ENCODE measurements at places on chromosomes 5 and 9.

- DNase-seq: no peak
Observed at GRCh38 chr5:132476876-132477781, 13.4 kb downstream of the IRF1 start.

DNA sequence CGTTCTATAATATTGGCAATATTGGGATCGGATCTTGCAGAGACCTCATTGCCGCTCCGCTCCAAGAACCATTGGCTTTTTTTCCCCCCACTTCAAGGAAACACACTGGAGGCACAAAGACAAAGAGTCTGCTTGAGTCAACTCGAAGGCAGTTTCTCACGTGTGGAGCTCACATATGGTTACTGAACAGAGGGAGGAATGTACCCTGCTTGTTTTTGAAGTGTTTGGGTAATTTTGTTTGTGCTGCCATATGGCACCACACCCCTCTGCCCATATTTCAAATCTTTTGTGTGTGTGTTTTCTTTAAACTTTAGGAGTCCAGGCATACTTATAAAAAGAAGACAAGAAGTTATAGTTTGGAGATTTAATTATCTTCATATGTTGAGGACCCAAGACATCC, 595.9 kb downstream of the DTWD2 start:
- DNase-seq: no peak

DNA sequence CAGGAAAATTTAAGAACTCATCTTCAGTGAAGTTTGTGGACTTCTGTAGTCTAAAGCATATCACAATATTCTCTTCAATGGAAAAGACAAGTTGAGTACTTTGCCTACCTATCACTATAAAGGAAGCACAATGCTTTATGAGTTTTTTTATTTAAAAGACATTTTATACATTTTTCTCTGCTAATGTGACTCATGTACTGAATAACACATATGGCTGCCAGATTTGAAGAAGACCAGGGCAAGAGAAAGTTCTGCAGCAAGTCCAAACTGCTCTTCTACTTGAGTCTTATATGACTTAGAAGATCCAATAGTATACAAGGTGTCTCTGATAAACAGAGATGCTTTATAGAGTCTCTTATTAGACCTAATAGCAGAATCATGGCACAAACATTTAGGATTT, 978.4 kb downstream of the TLE4 start:
- DNase-seq: no peak

DNA sequence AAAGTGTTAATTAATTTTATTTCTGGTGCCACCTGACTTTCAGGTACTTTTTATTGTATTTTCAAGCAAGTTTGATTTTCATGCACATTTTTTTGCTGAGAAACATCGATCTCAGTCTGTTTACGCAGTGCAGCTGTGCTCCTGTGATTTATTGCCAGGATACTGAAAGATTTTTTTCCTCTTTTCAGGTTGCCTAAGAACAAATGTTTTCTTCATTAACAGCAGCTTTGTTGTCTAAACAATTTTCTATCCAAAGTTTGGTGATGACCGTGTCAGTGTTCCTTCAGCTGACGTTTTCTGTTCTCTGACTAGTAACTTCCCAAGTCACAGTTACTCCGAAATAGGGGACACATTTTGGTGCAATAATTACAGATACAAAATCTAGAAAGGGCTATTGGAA, 78.1 kb downstream of the VCAN start:
- no peak for DNase-seq

- DNase-seq: no peak
Observed at GRCh38 chr5:99070822-99071221, 142.0 kb upstream of the CHD1 start.

DNA sequence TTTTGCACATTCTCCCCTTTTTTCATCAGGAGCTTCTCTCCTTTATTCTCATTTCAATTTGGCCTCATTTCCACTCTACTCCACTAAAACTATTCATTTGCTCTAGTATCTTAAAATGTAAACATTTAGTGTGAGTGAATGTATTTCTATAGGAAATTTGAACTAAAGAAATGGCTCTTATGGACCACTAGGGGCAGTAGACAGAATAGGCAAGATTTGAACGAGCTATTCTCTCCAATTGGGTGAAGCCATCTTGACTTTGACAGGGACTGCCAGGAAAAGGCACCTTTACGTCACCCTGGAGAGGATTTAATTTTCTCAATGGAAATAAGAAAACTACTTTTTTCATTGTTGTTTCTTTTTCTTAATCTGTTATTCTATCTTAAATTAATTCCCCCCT, 666.3 kb downstream of the DNAH5 start:
- DNase-seq: no peak

DNA sequence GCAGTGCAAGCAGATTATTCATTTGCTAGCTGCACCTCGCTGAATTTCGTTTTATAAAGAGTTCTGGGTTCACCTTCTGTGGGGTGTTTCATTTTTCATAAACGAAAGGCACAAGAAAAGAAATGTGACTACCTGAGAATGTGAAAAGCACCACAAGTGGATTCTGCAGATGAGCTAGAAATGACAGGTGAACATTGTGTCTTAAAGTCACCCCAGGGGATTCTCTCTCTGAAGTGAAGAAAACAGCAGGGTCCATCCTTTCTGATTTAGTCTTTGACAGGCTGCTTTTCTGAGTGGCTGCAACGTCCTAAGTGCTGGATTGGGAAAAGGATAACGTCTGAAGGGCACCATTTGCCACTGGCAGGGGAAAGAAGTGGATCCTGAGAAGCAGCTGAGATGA, 469.3 kb downstream of the SPATA31D1 start:
- DNase-seq: no peak

DNA sequence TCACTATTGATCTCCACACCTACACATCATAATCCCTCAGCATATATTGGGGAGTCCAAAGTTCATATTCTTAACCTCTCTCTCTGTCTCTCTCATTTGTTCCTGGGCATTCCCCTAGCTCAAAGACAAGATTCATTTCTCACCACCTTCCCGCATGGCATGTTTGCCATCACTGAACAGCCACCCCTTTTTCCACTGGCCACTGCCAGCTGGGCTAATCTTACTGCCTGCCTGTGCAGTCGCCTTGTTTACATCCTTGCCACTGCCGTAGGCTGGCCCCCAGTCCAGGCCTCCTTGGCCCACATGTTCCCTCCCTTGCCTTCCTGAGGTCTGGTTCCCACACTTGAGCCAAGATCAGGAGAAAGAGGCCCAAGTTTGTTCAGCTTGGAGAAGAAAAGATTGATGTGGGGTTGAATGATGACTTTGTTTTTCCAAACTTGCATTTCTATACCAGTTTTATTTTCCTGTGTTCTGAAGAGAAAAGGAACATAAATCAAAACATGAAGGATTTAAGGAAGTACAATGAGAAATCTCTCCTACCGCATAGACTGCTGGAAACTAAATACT, 80.2 kb downstream of the PLAC8L1 start:
- no peak for DNase-seq

DNA sequence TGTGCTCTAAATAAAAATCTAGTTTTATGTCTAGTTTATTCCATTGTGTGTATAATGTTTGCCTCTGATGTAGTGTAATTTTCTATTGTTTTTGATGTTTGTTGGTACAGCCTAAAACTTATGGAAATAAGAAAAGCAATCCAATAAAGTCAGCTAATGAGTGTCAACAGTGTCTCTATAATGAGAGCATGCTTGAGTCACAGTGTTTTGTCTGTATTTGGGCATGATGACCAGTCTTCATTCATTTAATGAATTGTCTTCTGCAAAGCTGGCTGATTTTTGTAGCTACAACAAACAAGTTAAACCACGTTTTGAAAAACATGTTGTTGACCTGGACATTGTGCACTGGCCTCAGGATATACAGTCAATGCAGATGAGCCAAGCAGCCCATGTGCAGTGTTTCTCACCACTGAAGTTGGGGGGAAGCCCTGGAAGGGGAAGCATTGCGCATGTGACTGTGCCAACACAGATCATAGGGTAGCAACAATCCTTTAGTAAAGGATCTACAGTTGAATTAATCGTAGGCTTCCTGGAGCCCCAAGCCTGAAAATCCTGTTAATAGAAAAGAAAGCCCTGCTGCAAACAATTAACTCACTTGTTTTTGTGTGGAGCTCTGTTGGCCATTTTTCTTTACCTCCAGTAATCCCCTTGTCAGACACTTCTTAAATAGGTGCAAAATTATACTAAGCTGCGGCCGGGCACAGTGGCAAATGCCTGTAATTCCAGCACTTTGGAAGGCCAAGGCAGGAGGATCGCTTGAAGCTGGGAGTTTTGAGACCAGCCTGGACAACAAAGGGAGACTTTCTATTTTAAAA, 88.0 kb downstream of the INIP start:
- no peak for DNase-seq

DNA sequence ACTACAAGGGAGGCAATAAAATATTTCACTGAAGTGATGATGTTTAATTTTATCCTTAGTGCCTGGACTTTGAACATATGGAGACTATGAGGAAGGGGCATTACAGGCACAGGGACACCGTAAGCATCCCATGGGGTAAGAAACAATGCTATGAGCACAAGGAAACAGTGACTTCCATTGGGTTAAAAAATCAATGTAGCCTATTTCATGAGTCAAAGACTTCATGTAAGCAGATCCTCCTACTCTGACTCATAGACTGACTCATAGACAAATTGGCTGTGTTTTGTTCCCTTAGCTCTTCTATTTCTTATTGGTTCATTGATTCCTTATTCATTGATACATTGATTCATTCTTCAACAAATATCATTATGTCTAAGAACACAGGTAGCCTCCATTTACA, 351.0 kb downstream of the PRELID2 start:
- peak; percentile 71 for DNase-seq

- DNase-seq: peak; percentile 39
Observed at GRCh38 chr5:61020415-61020814, 75.4 kb downstream of the NDUFAF2 start.

DNA sequence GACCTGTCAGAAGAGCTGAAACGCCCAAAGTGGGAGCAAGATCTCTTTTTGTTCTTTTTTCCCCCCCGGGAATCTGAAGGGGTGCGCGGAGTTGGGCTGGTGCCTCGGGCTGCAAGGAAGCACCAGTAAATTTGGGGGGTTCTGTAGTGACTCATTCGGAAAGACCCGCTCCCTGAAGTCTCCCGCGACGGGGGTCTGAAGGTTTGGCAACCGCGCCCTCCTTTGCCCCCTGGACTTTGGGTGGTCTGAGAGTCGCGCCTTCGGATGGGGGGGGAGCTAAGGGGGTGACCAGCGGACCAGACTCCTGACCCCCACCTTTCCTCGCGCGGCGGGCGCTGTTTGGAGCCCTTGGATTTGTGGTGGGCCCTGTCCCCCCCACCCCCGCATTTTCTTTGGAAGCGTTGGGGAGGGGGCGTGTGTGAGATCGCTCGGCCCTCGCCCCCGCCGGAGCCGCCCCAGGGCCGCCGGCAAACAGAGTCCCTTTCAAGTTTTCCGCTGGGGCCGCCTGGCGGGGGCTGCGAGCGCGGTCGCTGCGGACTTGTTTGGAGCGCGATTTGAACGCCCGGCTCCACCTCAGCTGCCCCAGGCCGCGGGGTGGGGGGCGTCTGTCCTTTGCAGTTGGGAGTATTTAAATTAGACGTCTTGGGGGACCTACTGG, 2.0 kb downstream of the CXXC5 start:
- DNase-seq: no peak

GRCh38 chr5:172714491-172715420, 56.2 kb downstream of the DUSP1 start:
- DNase-seq: peak; percentile 60

GRCh38 chr5:93899026-93899600, 157.7 kb upstream of the POU5F2 start:
- DNase-seq: peak; percentile 3

DNA sequence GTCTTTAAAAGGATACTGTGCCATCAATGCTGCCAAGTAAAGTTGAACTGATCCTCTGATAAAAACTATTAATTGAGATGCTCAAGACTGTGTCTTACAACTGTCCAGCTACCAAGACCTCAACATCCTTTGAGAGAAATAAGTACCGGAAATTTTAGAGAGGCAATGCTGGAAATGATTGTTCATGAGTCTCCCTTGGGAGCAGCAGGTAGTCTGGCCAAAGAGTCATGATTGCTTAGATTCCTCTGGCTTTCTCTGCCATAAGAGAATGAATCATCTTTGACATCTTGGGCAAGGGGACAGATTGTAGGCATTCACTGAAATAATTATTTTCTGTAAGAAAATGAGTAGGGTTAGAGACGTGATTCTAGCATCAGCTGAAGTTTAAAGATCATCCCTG, 466.6 kb upstream of the DAB2 start:
- DNase-seq: peak; percentile 48

DNA sequence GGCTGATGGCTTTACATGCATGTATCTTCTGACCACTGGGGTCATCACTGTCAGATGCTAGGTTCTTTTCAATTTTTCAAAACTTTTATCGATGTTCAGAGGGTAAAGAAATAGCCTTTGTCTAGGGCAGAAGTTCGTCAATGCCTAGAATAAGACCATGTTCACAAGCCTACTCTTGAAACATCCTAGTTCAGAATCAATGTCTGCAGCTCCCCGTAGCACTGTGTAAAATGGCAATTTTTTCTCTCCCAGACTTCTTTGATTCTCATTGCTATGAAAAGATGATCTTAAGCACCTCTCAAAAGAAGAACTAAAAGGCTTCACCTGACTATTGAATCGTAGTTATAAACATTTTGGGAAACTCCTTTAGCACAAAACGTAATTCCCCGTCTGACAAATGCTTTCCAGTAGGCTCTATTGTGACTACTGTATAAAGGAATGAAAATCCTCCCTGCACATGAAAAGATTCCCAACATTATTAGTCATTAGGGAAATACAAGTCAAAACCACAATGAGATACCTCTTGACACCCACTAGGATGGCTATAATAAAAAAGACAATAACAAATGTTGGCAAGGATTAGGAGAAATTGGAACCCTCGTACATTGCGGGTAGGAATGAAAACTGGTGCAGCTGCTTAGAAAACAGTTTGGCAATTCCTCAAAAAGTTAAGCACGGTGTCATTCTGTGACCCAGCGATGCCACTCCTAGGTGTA, 263.5 kb downstream of the ARHGAP26 start:
- DNase-seq: peak; percentile 94

GRCh38 chr9:115596746-115597080, 478.8 kb upstream of the TNC start:
- no peak for DNase-seq

DNA sequence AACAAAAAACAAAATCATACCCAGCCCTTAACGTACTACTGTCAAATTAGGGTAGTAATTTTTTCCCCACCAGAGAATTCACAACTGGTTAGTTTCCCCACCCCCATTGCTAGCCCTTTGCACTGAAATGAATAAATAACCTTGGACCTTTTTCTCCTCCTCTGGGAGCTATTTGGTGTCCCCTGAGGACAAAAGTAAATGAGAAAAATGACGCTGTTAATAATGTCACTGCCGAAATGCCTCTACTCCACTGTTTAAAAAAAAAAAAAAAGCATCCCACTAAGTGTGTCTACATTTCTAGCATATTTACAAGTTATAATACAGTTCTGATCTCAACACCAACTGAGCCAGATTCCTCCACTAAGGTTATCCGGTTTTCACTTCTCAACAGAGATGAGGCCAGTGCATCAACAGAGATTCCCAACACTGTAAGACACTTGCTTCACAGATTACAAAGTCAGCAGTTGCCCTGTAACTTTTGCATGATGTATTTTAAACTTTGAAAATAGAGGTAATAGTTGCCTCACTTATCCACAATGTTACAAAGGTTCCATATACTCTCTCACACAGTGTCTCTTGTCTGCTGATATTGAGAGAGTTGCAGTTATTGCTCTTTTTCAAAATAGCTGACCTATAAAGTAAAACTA, 5.1 kb upstream of the NFIB start:
- no peak for DNase-seq

All from fibroblast of skin of right quadriceps (primary cell).